ENCODE measurements at places on chromosomes 4 and X.
A peak's percentile ranks its signal among the peaks of the same experiment; 100 is the strongest.

DNA sequence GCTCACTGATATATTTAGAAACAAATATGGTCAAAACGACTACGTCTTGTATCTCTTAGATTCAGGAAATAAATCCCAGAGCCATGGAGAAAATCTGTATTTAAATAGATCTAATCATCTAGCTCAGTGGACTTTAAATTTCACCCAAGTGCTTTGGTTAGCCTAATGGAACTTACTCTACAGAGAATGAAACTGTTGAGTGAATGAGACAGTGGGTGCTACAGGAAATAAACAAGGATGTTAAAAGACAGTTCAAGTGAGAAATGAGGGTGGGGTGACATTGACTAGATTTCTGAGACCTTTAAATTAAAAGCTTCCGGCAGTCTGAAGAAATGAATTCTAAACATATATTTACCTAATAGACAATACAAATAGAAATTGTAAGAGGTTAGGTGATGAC, 2197.0 kb downstream of the ARAP2 start:
- no peaks in the 10 kb centered on the region for H3K36me3 ChIP-seq
- no peaks in the 10 kb centered on the region for H3K4me1 ChIP-seq
- H3K27ac ChIP-seq = no peak overlapping the region
- H3K4me3 ChIP-seq = no peak overlapping the region
- H3K27me3 ChIP-seq = no peaks in the 10 kb centered on the region
- DNase-seq = no peak

- no peaks in the 10 kb centered on the region for H3K4me1 ChIP-seq
- no peak for DNase-seq
- H3K27ac ChIP-seq = no peak overlapping the region
- no peaks in the 10 kb centered on the region for H3K27me3 ChIP-seq
These were observed 1614.0 kb upstream of the PCDH10 start for GRCh38 chr4:131534944-131535645.

DNA sequence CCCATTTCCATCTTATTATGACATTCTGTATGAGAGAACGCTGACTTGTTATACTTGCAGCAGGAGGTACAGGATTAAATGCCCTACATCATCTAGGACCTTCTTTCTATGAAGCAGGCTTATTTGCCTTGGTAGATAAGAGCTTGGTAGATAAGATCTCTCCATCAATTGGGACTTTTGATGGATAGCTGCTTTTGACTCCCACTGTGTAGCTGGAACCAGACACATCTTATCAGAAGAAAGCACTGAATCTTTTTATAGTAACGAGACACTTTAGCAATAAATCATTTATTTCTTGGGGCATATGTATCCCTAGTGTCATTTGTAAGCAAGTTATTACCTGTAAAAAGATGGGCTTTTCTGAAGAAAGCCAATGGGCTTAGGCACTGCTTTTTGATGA, 613.9 kb downstream of the TECRL start:
- H3K27me3 ChIP-seq = no peaks in the 10 kb centered on the region
- no peak for DNase-seq
- no peaks in the 10 kb centered on the region for H3K36me3 ChIP-seq
- H3K4me1 ChIP-seq = no peaks in the 10 kb centered on the region
- H3K27ac ChIP-seq = no peak overlapping the region
- H3K4me3 ChIP-seq = no peak overlapping the region

- H3K27ac ChIP-seq = no peak overlapping the region
- no peak for DNase-seq
- peaks cover 19% of the 10 kb centered on the region for H3K4me1 ChIP-seq
These were observed 61.2 kb downstream of the TMEM150C start for GRCh38 chr4:82500435-82501153.

DNA sequence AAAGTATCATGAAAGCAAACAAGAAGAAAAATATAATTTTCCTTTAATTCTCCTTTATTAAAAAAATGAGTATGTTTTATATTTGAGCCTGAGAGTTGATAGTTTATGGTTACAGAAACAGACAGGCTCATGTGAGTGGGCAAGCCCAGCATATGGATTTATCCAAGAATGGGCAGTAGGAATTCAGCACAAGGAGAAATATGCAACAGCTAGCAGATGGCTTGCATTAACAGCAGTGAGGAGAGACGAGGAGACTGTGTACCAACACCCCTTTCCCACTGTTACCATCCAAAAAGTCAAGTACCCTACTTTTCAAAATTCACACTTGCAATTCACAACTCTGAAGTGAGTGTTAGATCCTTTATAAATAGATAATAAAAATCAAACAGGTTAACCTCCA, 1760.2 kb upstream of the TENM3 start:
- H3K4me3 ChIP-seq = no peak overlapping the region
- H3K4me1 ChIP-seq = no peaks in the 10 kb centered on the region
- no peak for DNase-seq
- no peak overlapping the region for H3K27ac ChIP-seq
- H3K27me3 ChIP-seq = no peaks in the 10 kb centered on the region
- H3K36me3 ChIP-seq = no peaks in the 10 kb centered on the region

- peak; percentile 69 for DNase-seq
- H3K27ac ChIP-seq = no peak overlapping the region
- no peak overlapping the region for H3K4me3 ChIP-seq
- peaks cover 48% of the 10 kb centered on the region for H3K4me1 ChIP-seq
These were observed 10.4 kb downstream of the L1CAM start for GRCh38 chrX:153875391-153876111.

DNA sequence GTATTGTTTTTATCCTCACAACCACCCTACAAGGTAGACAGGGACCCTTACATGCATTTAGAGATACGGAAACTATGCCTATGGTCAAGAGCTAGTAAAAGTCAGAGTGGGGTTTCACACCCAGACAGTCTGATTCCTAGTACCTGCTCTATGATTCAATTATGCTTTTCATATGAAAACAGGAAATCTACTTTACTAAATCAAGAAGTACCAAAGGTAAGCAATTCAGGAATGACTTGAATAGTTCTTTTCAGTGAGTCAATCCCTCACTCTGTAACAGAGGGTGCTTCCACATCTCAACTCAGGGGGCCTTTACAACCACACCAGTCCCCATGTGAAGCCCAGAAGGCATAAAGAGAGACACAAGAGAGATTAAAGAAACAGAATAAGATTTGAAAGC, 191.4 kb downstream of the PPP3CA start:
- H3K4me3 ChIP-seq = no peak overlapping the region
- H3K27me3 ChIP-seq = no peaks in the 10 kb centered on the region
- H3K27ac ChIP-seq = no peak overlapping the region
- H3K36me3 ChIP-seq = no peaks in the 10 kb centered on the region
- peaks cover 4% of the 10 kb centered on the region for H3K4me1 ChIP-seq
- no peak for DNase-seq

DNA sequence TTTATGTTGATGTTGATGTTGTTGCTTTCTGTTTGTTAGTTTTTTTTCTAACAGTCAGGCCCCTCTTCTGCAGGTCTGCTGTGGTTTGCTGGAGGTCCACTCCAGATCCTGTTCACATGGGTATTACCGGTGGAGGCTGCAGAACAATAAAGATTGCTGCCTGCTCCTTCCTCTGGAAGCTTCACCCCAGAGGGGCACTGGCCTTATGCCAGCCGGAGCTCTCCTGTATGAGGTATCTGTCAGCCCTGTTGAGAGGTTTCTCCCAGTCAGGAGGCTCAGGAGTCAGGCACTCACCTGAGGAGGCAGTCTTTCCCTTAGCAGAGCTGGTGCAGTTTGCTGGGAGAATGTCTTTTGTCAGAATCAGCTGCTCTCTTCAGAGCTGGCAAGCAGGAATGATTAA, 34.7 kb downstream of the CDX4 start:
- no peaks in the 10 kb centered on the region for H3K4me1 ChIP-seq
- peaks cover 4% of the 10 kb centered on the region for H3K27me3 ChIP-seq

DNA sequence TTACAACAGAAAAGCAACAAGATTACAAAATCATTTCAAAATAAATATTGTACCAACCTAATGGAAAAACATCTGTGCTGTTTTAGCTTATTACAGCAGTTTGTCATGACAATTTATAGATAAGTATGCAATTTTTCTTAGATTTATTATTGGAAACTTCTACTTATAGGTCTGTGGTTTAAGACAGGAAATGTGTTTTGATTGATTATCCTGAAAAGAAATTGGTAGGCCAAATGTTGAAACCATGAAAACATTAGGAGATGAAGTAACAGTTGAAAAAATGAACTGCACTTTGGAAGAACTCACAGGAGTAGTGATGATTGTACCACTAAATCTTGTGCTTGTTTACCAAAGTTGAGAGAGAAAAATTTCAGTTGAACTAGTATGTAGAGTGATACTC, 162.2 kb upstream of the GIMD1 start:
- H3K36me3 ChIP-seq = no peaks in the 10 kb centered on the region
- H3K27me3 ChIP-seq = no peaks in the 10 kb centered on the region
- H3K4me3 ChIP-seq = no peak overlapping the region
- H3K27ac ChIP-seq = no peak overlapping the region

- peaks cover 24% of the 10 kb centered on the region for H3K36me3 ChIP-seq
- H3K4me3 ChIP-seq = no peak overlapping the region
- DNase-seq = no peak
- H3K27me3 ChIP-seq = no peaks in the 10 kb centered on the region
These were observed 10.5 kb downstream of the SORBS2 start for GRCh38 chr4:185801471-185801870.

DNA sequence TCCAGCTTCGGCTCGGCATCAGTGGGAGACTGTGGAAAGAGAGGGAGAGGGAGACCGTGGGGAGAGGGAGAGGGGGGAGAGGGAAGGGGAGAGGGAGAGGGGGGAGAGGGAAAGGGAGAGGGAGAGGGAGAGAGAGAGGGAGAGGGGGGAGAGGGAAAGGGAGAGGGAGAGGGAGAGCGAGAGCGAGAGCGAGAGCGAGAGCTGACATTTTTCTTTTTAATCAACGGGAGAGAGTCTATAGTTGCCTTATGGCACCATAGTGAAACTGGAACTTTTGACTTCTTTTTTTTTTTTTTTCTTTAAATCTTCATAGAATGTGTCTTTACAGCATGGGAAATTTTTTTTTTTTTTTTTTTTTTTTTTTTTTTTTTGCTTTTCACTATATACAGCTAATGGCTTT, 94.7 kb upstream of the NUDT6 start:
- DNase-seq = no peak
- H3K36me3 ChIP-seq = no peaks in the 10 kb centered on the region
- H3K4me1 ChIP-seq = no peaks in the 10 kb centered on the region
- no peak overlapping the region for H3K27ac ChIP-seq

DNA sequence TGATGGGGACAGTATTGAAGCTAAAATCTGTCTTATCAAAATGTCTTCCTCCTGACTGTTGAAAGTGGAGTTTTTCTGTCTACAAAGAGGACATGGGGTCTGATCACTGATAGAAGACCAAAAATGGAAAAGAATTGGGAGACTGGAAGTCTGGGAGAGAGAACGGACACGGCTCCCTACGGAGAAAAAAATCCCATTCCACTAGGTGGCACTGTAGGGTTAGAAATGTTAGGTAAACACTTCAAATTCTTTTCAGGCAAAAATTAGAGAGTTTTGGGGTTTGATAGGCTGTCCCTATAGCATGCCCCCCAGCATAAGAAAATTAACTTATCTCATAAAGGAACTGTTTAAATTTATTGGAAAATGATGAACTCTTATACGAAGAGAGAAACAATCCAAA, 200.5 kb downstream of the FAM133A start:
- no peaks in the 10 kb centered on the region for H3K36me3 ChIP-seq
- DNase-seq = peak; percentile 12
- no peaks in the 10 kb centered on the region for H3K27me3 ChIP-seq
- no peak overlapping the region for H3K4me3 ChIP-seq

DNA sequence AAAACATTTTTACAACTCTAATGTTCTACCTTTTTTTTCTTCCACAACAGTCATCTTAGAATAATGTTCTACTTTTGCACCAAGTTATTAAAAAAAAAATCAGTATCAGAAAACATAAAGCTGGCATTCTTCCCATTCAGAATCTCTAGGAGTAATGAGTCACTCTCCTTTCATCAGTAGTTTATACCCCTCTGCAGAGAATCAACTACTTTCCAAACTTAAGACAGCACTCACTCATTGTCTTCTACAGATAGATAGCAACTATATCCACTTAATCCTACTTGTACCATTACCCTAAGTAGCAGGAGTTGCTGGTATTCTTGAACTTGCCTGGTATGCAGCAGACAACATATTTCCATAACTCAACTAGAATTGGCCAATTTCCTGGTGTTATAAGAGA, 3.2 kb downstream of the TIGD4 start:
- no peak overlapping the region for H3K27ac ChIP-seq
- peaks cover 6% of the 10 kb centered on the region for H3K4me1 ChIP-seq
- H3K27me3 ChIP-seq = no peaks in the 10 kb centered on the region
- no peaks in the 10 kb centered on the region for H3K36me3 ChIP-seq
- no peak overlapping the region for H3K4me3 ChIP-seq

DNA sequence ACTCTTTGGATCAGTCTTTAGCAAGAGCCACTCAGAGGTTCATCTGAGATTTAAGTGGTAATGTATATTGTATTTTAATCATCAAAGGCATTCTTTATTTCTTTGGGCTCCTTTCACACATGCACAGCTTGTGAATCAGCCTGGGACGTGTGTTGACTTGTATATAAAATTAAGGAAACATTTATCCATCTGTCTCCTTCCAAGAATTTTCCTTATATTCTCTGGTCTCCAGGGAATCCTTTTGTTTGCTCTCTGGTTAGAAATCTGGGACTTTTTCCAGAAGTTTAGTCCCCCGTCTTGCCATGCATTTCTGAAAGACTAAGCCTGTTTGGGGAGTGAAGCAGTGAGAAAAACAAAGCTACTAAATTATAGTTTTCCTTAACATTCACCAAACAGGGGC, 212.3 kb downstream of the DCAF12L2 start:
- H3K27me3 ChIP-seq = no peaks in the 10 kb centered on the region
- H3K27ac ChIP-seq = no peak overlapping the region
- H3K4me3 ChIP-seq = no peak overlapping the region
- no peaks in the 10 kb centered on the region for H3K4me1 ChIP-seq
- no peaks in the 10 kb centered on the region for H3K36me3 ChIP-seq

DNA sequence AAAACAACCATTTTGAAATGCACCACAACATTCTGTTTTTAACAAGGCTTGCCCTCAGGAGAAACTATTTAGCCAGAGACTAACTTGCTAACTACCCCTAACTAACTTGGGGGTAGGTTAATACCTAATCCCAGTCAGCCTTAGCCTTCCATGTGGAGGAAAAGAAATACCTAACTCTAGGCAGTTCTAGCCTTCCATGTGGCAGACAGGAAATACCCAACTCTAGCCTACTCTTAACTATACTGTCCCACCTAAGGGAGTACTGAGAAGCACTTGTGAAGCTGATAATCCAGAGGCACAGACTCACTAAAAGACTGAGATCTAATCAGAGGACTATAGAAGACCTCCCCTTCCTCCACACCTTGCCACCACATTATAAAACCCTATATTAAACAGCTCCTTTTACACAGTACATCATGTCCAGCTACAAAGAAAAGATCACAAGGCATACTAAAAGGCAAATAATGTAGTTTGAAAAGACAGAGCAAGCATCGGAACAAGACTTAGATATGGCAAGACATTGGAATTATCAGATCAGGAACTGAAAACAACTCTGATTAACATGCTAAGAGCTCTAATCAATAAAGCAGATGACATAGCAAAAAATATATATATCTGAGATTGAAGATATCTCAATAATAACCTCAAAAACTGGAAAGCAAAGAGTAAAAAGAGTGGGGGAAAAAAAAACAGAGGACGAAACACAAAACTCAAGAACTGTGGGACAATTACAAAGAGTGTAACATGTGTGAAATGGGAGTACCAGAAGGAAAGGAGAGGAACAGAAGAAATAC, 52.2 kb downstream of the FRYL start:
- H3K4me3 ChIP-seq = no peak overlapping the region
- no peaks in the 10 kb centered on the region for H3K27me3 ChIP-seq
- H3K4me1 ChIP-seq = no peaks in the 10 kb centered on the region
- H3K36me3 ChIP-seq = no peaks in the 10 kb centered on the region
- H3K27ac ChIP-seq = no peak overlapping the region
- DNase-seq = no peak

- H3K27me3 ChIP-seq = no peaks in the 10 kb centered on the region
- H3K4me1 ChIP-seq = peaks cover 21% of the 10 kb centered on the region
- H3K36me3 ChIP-seq = no peaks in the 10 kb centered on the region
- no peak for DNase-seq
These were observed 73.7 kb downstream of the CHST7 start for GRCh38 chrX:46647251-46647650.

All from neuronal stem cell (in vitro differentiated cells).